ENCODE measurements at places on chromosomes 1 and 21. TPM values are rescaled to one million over a fixed set of nuclear protein-coding genes. Genes with fewer than 3 reads are reported as not detected.

DNA sequence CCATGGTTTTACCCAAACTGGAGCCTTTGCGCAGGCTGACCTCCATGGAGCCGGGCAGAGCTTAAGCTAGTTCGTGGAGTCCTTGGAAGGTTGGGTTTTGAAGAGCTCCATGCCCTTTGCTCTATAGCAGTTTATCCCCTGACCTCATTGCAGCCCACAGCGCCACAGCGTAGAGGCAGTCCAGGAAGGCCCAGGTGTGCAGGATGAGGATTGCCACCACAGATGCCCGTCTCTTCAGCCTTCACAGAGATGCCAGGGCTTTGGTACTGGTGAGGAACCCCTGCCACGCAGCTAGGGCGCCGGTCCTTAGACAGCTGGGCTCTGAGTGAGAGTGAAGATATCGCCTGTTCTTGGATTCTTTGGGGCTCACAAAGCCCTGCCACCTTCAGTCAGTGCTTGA lies 138.6 kb downstream of the PEX14 start:
- no peak for DNase-seq

PKLR gene
- total RNA-seq = not detected

ENAH gene
- total RNA-seq = 1.2 TPM

DNA sequence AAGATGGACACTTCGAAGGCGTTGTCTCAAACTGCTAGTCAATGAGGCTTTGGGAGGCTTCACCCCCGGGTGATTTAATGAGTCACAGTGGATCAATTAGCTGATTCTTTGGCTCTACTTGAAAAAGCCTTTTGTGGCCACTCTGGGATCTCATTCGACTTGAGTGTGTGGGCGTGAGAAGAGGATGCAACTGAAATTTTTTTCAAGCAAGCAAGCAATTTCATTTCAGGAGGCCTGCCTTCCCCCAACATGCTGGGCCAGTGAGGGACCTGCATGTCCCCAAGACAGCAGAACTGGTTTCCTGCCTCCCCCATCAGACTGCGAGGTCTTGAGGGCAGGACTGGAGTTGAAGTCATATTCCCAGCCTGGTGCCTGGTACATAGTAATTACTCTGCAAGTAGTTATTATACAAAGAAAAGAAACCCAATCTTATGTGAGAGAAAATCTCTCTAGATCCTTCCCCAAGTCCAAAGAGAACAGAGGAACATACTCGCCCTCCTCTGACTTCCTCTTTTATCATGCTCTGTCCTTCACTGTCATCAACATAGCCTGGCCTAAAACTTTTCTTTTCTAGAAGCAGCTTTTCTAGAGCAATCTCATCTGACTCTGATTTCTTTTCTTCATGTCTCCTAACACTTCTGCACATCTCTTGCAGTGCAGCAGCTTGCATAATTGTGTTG lies 22.7 kb downstream of the SYT6 start:
- no peak for DNase-seq

DNA sequence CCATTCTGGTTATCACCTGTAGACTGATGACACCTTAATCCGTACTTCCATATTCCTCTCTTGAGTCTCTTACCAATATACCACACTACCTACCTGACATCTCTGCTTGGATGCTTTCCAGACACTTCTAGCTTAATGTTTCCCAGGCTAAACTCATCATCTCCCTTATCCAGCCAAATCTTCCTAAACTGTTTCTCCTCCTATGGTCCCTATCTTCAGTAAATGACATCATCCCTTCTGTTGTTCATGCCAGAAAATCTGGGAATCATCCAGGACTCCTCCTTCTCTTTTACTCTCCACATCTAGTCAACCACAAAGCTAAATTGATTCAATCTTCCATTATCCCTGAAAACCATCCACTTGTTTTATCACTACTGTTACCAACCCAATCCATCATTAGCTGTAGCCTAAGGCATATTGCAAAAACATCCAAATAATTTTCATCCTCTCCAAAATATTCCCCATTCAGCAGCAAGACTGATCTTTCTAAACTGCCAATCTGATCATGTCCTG lies 464.1 kb upstream of the BEND5 start:
- no peak for DNase-seq

- peak; percentile 34 for DNase-seq
Observed at GRCh38 chr21:37675202-37675801, 241.0 kb downstream of the KCNJ6 start.

Measured in activated B cell treated with CpG ODN at 0.5 μM for 24 hours (primary cell).